ENCODE measurements at places on chromosomes 12 and 14.

- no peak for DNase-seq
These were observed 446.0 kb upstream of the DCN start for GRCh38 chr12:91628656-91629055.

DNA sequence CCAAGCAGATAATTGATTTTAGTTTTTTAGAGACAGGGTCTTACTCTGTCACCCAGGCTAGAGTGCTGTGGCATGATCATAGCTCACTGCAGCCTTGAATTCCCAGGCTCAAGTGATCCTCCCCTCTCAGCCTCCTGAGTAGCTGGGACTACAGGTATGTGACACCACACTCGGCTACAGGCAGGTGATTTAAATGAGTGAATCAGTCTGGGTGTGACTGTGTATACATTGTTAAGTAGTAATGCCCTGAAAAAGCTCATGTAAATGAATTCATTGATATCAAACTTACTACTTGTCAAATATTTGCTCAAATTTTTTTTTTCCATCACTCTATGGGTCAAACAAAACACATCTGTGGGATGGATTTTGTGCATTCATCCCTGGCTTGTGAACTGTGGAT lies 6.3 kb upstream of the USP44 start:
- DNase-seq = no peak

GRCh38 chr12:92418381-92418780 lies 272.7 kb upstream of the BTG1 start:
- no peak for DNase-seq

DNA sequence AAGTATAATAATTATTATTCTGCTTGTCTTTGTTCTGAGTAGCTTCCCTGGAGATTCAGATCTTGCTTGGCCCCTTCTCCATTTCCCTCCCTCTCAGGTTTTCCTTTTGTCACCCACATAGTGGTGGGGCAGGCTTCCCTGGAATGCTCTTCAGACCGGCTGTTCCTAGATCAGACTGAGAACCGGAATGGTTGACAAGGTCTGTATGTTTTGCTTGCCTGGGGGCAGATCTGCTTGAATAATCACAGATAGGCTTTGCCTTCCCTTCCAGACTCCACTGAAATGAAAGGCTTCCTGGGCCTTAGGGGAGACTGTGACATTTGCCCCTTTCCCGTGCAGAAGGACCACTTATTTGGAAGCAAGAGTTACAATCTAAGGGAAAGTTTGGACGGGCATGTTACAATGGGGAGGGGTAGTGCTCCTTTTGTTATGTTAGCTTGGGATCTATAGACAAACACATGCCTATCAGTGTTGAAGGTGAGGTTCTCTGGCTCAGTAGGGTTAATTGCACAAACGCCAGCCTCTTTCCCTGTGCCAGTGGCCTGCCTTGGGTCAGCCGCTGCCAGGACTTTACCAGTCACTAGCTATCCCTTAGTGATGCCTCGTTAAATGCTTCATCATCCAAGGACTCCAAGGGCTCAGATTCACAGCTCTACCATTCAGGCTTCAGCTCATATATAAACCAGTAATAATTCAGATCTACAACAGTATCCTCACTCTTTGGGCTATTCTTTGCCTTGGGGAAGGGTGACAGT lies 178.6 kb downstream of the SNAPC1 start:
- no peak for DNase-seq

GRCh38 chr14:75448209-75448608 lies 20.4 kb downstream of the JDP2 start:
- DNase-seq = no peak

DNA sequence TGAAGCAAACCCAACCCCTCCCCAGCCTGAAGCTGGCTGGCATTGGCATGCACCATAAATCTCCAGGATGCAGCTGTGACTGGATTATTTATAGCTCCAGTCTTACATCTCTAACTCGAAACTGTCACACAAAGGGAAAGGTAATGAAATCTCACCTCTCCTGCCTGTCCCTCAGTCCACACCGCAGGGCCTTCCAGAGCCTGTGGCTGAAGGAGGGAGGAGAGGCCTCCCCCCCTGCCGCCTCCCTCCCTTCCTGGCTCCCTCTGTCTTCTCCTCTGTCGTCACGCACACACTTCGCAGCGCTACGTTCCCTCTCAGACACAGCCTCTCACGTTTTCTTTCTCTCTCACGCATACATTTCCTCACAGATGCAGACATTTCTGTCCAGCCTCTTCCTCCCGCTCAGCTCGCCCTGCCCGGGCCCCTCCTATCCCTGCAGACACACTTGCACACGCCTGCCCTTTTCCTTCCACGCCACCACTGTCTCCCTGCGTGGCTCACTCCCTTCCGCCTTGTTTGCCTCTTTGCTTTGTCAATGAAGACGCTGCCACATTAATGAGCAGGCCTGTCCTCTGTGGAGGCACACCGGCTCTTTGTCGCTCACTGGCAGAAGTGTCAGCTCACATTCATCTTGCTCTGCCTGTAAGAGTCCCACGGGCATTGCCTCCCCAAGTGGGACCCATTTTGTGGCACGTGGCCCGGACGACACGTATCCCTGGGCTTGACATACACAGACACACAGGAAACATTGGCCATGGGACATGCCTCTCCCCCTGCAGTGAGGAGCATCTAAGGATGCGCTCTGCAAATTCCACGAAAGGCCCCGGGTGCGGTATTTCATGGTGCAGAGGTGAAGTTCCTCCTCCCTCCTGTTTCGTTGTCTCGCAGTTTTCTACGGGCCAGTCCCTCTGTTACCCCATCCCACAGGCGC lies 27.9 kb downstream of the IRF2BPL start:
- DNase-seq = peak; percentile 68

DNA sequence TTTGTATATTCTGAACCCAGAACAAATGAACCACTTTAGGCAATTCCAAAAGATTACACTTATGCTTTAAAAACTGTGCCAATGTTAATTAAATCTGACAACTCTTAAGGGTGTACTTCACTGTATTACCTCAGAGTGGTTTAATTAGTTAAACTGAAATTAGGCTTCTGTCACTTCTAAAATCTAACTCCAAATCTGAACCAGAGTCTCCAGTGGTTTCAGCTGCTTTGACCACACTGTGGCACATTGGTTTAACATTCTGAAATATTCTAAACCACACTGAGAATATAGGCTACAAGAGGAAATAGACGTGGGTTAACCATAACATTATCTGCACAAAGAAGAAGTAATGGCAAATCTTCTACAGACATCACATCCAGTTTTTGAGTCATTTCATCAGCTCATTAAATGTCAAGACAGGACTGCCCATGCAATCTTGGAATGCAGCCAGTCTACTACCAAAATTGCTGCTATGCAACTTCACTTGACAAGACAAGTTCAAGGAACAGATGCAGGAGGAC lies 94.8 kb downstream of the LRP6 start:
- peak; percentile 9 for DNase-seq

DNA sequence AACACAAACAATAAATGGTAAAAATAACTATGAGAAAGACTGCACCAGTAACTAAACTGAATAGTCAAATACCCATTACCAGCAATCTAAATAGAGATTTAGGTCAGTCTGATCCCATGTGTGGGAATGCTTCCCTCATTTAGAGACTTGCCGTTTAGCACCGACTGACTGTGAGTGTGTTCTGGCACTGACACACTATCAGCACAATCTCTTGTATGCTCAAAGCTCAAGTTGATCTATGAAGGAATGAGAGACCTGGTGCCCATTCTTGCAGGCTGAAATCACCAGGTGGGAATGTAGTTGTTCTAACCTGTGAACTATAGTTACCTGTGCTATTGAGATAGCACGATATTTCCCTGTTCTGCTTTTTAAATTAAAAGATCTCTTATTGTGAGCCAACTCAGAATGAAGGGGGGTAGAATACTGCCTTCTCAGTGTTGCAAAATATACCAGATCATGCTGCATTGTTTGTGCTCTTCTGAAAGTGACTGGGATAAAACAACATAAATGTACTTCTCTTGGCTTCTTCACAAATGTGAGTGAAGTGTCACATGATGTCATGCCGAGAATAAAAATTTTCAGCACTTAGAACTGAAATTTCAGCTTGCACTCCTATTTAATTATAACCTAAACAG lies 99.6 kb downstream of the LIN7A start:
- no peak for DNase-seq

- no peak for DNase-seq
These were observed 59.7 kb downstream of the DAO start for GRCh38 chr12:108939594-108939993.

DNA sequence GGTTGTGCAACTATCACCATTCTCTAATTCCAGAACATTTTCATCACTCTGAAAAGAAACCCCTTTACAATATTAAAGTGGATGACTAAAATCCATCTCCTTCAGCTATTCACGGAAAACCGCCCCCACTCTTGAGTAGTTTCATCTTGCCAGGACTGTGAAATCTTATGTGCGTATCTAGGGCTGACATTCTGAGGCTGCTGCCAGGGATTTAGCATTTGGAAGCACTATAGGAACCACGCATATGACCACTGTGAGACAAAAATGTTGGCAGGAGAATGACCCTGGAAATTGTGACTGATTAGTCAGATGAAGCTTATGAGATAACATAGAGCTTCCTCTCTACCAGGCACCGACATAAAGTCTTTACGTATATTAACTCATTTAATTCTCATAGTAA lies 305.2 kb upstream of the PDE3A start:
- DNase-seq = no peak

DNA sequence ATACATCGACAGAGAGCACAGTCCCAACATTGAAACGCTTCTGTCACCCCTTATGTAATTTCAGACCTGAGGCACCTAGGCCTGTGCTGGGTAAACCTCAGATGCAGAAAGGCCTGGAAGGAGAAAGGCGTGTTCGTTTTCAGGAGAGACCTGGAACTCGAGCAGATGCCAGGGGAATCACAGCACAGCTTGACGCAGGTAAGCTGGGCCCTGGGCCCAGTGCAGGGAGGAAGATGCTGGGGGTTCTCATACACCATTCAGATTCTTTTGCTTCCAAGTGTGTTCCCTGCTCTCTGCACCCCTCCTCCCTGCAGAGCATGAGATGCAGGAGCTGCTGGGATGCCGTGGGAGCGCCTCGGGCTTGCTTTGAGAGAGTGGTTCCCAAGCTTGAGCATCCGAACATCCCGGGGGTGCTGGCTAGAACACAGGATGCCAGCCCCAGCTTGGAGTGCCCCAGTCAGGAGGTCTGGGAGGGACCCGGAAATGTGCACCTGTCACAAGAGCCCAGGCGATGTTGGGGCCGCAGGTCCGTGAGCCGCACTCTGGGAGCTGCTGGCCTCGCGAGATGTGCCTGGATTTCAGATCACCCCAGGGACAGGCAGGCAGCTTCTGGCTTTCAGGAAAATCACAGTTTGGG lies 35.9 kb downstream of the FZD10 start:
- no peak for DNase-seq

GRCh38 chr12:117294189-117294603 lies 67.2 kb downstream of the NOS1 start:
- DNase-seq = no peak

GRCh38 chr14:25049093-25049567 lies 817 bp downstream of the STXBP6 start:
- no peak for DNase-seq

- DNase-seq = no peak
These were observed 396.1 kb upstream of the RGS6 start for GRCh38 chr14:71536015-71536740.

DNA sequence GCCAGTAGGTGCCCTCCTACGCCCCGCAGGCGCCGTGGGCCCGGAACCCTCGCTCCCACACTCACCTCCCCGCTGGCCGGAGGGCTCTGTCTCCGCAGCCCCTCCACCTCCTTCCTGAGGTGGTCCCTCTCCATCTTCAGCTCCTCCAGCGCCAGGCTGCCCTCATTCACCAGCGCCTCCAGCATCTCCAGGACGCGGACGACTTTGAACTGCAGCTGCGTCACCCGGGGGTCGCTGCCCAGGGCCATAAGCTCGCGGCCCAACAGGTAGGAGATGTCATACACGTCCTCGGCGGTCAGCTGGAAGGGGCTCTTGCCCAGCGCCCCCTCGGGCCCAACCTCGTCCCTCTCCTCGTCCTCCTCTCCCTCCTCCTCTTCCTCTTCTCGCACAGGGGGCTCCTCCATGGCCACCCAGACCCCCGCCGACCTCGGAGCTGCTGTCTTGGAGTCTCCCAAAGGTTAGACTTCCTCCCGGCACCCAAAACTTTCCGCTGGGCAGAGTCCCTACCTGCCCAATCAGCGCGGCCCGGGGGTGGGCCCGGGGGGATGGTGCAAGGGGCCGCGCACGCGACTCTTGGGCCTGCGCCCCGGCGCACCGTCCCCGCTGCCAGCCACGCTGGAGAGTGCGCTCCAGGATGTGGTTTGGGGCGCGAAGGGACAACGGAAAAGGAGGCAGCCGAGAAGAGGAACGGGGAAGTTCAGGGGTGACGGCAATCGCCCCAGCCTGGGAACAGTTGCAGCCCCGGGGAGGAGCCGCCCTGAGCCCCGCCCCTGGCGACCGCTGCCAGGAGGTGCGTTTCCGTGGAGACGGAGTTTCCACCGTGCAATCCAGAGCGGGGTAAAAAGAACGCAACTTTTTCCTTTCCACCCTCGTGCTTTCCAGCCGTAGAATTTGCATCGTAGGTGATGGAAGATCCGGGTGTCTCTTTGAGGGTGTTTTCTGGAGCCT lies at the start of gene RILPL2:
RILPL2 (minus strand) TSS at position 668 of the 948 bp plus-strand sequence; CDS start at position 404, 264 bp downstream.
- peak; percentile 93 for DNase-seq

- DNase-seq = no peak
These were observed 72.8 kb upstream of the SAV1 start for GRCh38 chr14:50740856-50741255.

GRCh38 chr14:33480887-33481184 lies 470.0 kb downstream of the EGLN3 start:
- DNase-seq = no peak

DNA sequence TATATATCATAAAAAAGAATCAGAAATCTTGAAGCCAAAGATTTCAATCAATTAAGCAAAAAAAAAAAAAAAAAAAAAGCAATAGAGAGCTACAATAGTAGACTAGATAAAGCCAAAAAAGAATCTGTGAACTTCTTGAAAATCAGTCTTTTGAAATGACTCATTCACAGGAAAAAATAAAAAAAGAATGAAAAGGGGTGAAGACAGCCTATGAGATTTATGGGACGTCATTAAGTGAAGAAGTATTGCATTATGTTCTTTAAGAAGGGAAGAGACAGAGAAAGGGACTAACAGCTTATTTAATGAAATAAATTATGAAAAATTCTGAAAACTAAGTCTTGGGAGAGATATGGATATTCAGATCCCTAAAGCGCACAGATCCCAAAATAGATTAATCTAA lies 103.8 kb downstream of the ACSS3 start:
- no peak for DNase-seq

DNA sequence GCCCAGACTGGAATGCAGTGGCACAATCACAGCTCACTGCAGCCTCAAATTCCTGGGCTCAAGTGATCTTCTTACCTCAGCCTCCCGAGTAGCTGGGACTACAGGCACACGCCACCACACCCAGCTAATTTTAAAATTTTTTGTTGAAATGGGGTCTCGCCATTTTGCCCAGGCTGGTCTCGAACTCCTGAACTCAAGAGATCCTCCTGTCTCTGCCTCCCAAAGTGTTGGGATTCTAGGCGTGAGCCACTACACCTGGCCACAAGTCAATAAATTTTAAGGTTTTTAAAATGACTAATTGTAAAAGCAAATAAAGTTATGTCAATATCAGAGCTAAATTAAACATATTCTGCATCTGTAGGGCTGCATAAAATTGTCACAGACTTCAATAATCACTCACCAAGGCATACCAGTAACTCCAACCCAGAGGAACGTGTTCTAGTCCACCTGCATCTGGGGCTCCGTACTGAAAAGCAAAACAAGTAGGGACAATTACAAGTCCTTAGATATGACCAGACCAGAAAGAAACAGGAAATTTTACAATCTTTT lies 13.9 kb downstream of the GNS start:
- DNase-seq = no peak

- DNase-seq = peak; percentile 78
These were observed 5.4 kb upstream of the IRF2BPL start for GRCh38 chr14:77033622-77034589.

Data from AG08396 (cell line).